ENCODE measurements at places on chromosomes 12 and 14.
A peak's percentile ranks its signal among the peaks of the same experiment; 100 is the strongest.

- no peak for DNase-seq
These were observed 336.4 kb downstream of the FOXG1 start for GRCh38 chr14:29102996-29103395.

- DNase-seq = no peak
These were observed 386.6 kb downstream of the SYT1 start for GRCh38 chr12:79250960-79251755.

DNA sequence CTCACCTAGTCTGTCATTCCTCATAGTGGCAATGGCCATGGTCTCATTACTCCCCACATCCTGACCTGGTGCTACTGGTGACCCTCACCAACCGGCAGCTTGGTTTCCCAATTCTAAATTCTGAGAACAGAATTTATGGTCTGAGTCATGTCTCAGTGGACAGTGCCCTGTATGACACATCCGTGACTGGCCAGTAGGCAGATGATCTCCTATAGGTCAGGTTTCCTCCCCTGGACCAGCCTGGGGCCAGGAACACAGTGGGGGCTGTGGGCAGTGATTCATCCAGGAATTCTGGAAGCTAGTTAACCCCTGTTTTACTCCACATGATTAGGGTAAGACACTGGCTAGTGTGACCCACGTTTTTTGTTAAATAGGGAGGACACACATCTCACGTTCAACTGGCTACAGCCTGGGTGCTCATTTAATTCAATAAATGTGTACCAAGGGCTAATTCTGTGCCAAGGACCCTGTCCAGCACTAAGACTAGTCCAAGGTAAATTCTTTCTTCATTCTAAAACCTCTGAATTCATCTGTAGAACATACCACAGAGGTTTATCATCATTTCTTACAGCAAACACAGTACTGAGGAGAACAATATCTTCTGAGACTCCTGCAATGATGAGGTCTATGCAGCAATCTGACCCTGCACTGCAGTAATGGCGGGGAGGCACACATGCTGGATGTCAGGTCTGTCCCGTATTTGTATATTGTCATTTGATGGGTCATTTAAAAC, 249.6 kb upstream of the TBX3 start:
- DNase-seq = no peak

- no peak for DNase-seq
These were observed 111.4 kb downstream of the DACT1 start for GRCh38 chr14:58749066-58749669.

DNA sequence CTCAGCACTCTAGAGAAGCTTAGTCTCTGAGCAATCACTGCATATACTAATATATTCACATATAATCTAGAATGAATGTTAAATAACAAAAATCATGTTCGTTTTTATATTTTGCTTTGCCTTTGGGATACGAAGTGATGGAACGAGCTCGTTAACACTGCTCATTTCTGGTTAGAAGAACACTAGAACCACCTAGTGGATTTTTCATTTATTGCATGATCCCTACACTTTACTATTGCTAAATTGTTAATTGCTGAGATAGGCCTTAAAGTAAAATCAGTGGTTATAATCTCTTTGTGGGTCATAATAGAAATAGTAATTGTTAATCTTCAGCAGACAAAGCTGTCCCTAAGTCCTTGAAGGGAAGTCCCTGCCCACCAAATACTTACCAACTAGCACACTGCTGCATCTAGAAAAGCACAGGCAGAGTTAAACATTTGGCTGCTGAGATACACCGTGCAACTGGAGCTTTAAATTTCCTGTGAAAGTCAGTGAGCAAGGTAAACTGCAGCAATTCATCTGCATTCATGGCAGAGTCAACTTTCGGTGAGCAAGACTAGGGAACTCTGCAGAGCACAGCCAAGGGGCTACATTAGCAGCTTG, 353.7 kb downstream of the APAF1 start:
- no peak for DNase-seq

DNA sequence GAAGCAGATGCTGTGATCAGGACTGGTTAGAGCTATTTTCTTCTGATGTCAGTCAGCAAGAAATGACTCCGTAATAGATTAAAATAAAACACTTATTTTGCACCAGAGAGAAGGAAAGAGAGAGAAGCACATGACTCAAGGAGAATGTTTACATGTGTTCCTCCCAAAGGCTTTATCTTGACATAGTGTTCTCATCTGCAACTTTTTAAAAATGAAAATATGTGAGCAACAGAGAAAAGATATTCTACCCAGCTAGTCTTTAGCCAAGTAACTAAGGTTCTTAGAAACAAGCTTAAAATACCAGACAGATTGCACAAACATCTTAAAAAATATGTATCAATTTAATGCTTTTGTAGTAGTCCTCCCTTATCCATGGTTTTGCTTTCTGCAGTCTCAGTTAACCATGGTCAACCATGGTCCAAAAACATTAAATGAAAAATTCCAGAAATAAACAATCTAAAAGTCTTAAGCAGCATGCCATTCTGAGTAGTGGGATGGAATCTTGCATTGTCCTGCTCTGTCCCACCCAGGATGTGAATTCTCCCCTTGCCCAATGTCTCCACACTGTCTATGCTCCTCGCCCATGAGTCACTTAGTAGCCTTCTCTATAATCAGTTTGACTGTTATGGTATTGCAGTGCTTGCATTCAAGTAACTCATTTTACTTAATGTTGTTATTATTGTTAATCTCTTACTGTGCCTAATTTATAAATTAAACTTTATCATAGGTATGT, 9.9 kb downstream of the SERPINA10 start:
- no peak for DNase-seq

GRCh38 chr12:124759841-124760503, 103.7 kb downstream of the SCARB1 start:
- no peak for DNase-seq

- DNase-seq = no peak
These were observed 235.2 kb upstream of the KRR1 start for GRCh38 chr12:75746621-75747020.

- no peak for DNase-seq
These were observed 16.7 kb downstream of the PDE1B start for GRCh38 chr12:54565986-54566544.

DNA sequence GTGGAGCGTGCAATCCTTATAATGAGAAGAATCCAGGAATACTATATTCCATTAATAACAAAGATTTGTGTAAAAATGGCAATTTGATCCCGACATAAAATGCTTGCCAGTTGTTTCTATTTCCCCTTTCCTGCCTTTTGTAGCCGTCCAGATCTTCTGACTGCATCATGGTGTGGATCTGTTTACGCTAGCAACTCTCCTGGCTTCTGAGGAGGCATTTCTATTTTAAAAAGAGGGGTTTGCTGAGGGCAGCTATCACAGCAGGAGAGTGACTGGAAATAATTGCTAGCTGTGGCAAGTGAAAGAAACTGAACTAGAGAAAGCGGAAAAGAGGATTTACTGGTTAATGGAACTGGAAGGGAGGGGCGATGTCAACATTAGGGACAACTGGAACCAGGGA, 145.6 kb downstream of the ATP23 start:
- DNase-seq = no peak

GRCh38 chr14:24093207-24093900, 757 bp upstream of the PCK2 start:
- DNase-seq = no peak

DNA sequence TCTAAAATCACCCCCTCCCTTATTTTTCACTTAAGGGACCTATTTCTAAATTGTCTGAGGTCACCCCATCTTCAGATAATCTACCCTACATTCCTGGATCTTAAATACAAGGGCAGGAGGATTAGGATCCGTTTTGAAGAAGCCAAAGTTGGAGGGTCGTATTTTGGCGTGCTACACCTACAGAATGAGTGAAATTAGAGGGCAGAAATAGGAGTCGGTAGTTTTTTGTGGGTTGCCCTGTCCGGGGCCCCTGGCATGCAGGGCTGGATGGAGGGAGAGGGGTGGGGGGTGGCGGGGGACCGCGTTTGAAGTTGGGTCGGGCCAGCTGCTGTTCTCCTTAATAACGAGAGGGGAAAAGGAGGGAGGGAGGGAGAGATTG, 300 bp upstream of the CCND2 start:
- DNase-seq = no peak

- DNase-seq = no peak
These were observed 55.2 kb downstream of the WDR20 start for GRCh38 chr14:102194856-102195255.

DNA sequence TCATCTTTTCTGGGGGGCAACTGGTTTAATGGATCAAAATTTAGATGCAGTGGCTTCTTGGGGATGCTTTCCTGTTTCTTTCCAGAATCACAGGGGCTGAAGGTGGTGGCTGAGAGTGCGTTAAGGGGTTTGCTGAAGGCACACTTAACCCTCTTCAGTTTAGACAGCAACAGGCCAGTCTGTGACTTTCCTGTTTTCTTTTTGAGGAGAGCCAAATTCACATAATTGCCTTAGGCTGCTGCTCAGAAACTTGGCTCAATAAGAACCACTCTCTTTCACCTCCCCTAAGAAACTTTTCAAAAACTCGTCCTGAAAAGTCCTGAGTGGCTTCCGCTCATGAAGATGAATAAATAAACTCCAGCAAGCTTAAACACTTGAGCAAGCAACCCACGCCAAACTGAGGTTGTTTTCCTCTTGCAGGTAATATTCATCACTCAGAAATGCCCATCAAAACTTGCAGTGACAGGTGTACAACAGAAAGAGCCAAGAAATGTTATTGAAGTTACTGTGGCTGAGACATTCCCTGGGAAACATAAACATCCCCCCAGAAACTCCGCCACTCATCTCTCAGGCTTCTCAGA, 510.4 kb downstream of the TMEM132D start:
- DNase-seq = no peak

GRCh38 chr12:93128332-93128707, 199.2 kb upstream of the EEA1 start:
- no peak for DNase-seq

GRCh38 chr12:51911788-51912711, 4.7 kb downstream of the ACVRL1 start:
- no peak for DNase-seq

- no peak for DNase-seq
These were observed 78.5 kb downstream of the ARL6IP4 start for GRCh38 chr12:123058980-123059379.

DNA sequence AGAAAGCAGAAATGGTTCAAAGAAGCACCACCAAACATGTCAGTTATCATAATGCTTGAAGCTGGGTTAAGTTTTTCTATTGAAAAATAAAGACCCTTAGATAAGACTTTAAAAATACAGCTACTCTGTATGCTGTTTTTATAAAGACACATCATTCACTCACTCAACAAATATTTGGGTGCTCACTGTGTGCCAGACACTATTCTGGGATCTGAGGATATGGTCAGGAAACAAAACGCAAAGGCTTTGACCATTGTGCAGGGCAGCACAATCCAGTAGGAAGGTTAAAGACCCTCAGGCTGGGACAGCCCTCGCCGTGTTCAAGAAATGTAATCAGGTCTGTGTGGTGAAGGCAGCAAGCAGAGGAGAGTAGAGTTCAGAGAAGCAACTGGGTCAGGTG, 38.0 kb upstream of the DPY19L2 start:
- no peak for DNase-seq

DNA sequence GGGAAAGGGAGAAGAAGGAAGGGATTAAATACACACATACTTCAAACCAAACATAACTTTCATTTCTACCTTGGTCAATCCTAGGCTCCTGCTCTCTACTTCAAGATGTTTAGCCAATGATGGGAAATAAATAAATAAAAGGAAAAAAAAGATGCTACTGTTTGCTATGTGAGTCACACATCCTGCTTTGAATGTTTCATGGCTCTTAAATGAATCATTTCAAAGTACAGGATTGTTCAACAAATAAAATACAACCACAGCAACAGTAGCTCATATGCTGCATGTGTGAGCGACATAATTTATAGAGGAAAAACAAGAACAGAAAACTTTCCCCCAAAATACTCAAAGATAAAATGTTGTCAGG, 54.3 kb upstream of the NPFF start:
- DNase-seq = no peak

- DNase-seq = no peak
These were observed 991.8 kb downstream of the VRK1 start for GRCh38 chr14:97788846-97789526.

- DNase-seq = no peak
These were observed 486.2 kb downstream of the NELL2 start for GRCh38 chr12:44389896-44390295.

DNA sequence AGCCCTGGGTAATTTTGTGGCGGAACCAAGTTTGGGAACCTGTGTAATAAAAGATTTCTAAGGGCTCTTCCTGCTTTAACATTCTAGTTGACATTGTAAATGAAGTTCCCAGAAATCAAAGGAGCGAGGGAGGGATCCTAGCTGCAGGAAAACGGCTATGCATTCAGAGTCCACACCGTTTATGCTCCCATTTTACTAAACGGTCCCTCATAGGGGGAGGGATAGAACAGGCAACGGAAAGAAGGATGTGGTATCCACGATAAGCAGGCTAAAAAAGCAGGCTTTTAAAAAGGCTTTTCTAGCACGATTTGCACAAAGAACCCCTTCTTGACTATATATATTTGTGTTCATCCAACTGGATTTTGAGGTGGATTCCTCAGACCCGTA, 559 bp downstream of the SYNJ2BP start:
- no peak for DNase-seq

GRCh38 chr12:26277506-26278246, 82.3 kb downstream of the SSPN start:
- no peak for DNase-seq

GRCh38 chr14:100076133-100076532, 10.9 kb downstream of the EVL start:
- DNase-seq = peak; percentile 61

DNA sequence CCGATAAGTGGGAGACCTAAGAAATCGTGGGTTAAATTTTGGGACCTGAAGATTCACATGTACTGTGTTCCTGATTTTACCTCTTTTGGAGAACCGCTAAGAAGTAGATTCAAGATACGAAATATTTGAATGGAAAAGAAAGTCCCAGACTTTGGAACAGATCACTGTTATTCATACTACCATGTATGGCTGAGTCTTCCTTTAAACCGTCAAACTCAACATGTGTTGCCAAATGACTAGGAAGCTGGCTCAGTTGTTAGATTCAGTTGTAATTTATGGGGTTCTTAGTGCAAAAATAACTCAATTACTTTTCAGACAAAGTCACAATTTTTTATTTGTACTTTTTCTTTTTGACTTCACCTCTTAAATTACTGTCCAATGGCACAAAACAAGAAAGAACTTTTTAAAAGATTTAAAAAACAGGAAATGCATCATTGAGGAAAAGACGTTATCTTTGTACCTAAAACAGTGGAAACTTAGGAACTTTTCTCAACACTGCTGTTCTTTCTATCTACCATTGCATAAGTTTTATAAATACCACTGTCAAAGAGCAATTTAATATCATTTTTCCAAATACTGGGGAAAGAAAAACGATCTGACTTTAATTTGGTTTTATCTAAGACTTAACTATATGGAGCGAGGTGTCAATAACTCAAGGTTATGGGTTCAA, 15.7 kb downstream of the RERG start:
- no peak for DNase-seq

GRCh38 chr14:102182936-102183619, 43.4 kb downstream of the WDR20 start:
- no peak for DNase-seq
